ENCODE measurements at places on chromosomes 5 and 9.

DNA sequence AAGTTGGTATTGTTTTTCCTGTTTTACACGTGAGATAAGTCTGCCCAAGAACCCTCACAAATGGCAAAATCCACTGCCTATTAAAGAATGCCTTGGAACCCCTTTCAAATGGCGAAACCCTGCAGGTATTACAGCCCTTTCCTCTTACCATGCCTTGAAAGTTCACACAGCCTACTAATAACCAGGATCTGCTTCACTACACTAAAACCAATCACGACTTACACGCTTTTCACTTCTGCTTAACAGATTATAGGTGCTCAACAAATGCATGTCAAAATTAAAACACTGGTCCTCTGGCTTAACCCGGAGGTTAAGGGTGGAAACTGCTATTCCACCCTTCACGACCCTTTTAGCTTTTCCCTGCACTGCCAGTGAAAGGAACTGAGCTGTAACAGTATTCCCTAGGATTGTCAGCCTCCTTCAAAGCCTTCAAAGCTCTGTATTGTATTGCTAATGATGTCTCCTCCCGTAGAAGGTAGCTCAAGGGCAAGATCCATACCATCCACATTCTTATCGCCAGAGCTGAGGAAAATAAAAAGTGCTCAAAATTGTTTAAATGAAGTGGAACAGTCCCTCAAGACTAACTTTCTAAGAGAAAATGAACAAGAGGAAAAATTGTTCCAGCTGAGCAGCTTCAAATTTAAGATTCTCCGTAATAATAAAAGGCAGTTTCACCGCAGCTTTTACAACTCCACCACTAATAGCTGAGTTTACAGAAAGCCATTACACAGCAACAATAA lies 997 bp downstream of the AUH start:
- DNase-seq: no peak

DNA sequence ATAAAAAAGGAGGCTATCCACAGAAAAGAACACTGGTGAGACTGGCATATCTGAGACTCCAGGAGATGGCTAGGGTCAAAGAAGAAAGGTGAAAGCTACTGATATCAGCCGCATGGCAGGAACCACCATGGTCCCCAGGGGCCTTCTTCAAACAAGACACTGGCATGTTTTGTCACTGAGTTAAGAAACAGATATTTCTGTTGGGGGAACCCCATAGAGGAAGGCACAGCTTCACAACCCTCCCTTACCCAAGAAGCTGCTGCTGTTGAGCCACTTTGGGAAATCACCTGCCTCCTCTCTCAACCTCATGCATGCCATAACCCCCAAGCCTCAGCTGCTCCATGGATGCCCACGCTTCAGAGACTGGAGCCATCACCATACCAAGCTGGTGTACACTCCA lies 13.3 kb upstream of the BTNL3 start:
- DNase-seq: peak; percentile 5

DNA sequence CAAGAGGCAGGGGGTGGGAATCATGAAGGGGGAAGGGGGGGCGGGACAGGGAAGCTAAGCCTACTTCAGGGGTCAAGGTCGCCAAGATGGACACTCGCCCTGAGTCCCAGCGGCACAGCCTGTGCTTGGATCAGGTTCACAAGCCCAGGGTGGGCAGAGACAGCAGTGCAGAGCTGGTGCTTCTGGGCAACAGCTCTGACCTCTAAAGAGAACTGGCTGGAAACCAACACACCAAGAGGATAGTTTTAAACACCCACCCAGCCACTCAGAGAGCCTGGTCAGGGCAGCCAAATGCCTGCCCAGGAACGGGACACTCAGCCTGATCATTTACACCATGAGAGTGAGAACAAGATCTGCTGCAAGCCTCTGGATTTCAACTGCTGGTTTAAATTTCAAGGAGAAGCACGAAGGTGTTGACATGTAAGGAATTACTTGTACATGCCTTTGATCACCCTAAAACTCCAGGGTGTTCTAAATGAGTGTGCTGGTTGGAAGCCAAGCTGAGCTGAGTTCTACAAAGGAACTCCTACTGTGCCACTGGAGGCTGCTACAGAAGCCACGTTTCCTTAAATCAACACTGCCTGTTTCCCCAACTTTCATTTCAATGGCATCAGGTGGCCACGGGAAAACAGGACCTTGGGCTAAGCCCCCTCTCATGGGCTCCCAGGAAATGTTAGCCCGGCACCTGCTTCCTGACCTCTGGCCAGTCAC lies 91.5 kb downstream of the TTLL11 start:
- no peak for DNase-seq

DNA sequence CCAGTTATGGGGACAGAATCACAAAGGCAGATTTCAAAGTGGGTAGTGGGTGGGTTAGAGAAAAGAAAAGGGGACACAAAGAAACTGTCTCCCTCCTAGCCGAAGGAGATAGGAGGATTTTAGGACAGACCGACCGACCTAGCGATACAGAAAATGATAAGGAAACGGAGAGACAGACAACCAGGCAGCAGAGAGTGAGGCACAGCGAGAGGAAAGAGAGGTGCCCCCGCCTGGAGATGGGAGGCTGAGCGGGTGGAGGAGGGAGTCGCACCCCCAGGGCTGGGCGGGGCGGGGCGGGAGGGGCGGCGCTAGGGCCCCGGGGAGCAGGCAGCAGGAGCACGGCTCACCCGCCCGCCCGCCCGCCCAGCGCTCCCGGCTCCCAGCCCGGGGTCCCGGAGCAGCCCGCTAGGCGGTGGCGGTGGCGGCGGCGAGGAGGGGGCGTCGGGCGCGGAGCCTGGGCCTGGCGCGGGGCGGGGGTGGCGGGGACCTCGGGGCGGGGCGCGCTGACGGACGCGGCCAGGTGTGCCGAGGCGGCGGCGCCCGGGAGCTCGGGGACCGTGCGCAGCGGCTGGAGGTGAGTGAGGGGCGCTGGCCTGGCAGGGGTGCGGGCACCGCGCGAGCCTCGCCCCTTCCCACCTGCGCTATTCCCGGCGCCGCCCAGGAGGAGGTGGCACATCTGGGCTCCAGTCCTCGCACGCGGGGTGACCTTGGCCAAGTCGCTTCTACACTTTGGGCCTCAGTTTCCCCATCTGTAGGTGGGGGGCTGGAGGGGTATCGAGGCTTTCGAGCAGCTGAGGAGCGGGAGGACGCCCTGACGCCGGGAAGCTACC lies 15.9 kb upstream of the SYNPO start:
- DNase-seq: peak; percentile 56

All from GM18507 (cell line).